ENCODE measurements at places on chromosomes 16 and 17. TPM values are rescaled to one million over a fixed set of nuclear protein-coding genes. Genes with fewer than 3 reads are reported as not detected.

- no peak for DNase-seq
Observed at GRCh38 chr16:23668873-23669272, 9.8 kb upstream of the PLK1 start.

DNA sequence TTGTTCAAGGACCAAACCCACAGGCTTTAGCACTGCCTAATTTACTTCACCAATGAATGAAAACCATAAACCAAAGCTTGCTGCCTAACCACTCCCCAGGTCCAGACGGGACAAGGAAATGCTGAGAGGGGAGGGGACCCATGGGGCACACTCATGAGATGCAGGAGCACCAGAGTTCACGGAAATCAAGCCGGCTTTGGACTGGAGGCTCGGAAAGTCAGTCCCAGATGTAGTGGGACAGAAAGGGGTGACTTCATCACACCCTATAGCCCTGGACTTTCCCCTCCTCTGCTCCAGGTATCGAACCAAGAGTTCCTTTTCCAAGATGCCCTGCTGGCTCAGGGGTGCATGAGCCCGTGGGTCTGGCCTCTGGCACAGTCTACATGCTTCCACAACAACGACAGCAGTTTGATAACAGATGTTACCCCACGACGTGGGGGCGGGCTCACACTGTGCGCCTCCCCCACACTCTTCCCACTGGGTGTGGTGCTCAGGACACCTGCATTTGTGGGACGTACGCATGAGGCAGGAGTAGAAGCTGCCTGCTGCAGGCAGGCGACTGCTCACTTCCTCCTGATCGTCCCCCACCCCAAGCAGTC lies 63.2 kb downstream of the AMFR start:
- no peak for DNase-seq

The CMTM1 gene
- 11.5 TPM for total RNA-seq

DNA sequence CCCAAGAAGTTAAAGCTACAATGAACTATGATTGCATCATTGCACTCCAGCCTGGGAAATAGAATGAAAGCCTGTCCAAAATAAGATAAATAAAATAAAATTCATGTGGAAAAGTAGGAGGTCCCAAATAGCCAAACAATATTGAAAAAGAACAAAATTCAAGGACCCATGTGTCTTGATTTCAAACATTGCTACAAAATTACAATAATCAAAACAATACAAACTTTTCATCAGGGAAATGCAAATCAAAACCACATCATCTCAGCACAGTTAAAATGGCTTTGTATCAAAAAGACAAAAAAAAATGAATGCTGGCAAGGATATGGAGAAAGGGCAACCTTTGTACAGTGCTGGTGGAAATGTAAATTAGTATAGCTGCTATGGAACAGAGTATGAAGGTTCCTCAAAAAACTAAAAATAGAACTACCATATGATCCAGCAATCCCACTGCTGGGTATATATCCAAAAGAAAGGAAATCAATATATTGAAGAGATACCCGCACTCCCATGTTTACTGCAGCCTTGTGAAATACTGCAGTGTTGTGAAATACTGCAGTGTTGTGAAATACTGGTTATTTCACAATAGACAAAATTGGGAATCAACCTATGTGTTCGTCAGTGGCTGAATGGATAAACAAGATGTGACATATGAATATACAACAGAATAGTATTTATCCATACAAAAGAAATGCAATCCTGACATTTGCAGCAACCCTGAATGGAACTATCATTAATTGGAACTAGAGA lies 24.5 kb upstream of the ZNF287 start:
- no peak for DNase-seq

DNA sequence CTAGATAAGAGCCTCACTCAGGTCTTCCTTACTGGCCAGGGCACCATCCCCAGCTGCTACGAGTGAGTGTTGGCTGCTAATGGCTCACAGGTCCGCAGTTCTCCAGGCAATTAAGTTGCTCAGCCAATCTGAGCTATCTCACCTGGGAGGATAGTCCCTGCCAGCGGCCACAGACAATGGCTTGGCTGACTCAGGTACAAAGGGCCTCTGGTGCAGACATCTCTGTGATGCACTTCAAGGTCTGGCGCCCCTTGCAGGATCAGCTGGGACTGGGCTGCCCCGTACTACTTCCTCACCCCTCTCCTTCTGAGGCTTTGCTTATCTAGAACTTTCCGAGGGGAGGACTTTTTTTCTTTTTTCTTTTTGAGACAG lies 49.2 kb upstream of the EMP2 start:
- DNase-seq, result no peak

DNA sequence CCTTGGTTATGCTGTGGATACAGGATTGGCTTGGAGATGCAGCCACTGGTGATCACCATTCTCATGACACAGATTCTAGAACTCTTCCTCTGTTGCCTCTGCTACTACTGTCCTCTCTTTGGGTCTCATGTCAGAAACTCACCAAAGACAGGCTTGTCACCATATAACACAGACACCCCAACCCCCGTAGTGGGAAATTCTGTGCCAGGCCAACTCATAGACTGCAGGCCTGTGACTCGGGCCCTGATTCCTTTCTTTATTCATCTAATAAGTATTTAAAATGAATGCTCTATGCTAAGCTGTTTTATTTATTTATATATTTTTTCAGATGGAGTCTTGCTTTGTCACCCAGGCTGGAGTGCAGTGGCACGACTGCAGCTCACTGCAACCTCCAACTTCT lies 9.5 kb downstream of the CYB5D2 start:
- DNase-seq, result no peak

- peak; percentile 99 for DNase-seq
Observed at GRCh38 chr17:47720754-47721533, 12.1 kb upstream of the TBX21 start.

The TAX1BP3 gene
- total RNA-seq, result 23.7 TPM

DNA sequence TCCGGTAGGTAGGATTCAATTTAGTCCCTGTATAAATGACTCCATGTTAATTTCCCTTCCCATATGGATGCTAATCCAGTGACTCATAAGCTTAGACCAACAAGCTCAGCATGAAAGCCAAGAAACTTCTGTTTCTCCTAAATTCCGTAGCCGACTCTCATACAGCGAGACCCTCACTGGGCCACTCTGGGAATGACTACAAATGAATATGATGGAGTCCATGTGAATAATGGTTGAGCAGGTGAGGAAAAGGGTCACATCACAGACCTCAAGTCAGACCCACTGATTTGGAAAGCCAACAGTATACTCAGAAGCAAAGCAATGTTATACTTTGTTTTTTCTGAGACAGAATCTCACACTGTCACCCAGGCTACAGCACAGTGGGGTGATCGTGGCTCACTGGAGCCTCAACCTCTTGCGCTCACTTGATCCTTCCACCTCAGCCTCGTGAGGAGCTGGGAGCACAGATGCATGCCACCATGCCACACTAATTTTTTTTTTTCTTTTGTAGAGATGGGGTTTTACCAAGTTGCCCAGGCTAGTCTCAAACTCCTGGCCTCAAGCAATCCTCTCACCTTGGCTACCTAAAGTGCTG lies 14.6 kb downstream of the RSL1D1 start:
- no peak for DNase-seq

- DNase-seq, result no peak
Observed at GRCh38 chr16:89147085-89147817, 24.3 kb upstream of the CDH15 start.

The ZSCAN10 gene
- total RNA-seq, result 0.19 TPM

DNA sequence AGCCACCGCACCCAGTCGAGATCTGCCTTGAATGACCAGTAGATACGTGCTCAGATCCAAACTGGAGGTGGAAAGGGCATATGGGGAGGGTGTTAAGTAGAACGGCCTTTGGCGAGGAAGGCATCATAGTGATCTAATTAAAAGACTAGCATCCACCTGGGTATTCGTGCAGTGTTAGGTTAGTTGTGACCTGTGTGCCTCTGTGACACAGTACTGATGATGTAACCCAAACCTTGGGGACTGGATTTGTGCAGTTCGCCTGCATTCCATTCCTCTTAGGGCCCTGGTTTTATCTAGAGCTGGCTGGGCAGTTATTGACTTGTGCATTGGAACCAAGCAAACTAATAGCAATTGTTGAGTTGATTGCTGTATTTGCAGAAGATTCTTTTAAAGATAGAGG lies 47.9 kb downstream of the SNX29 start:
- no peak for DNase-seq

- DNase-seq, result peak; percentile 35
Observed at GRCh38 chr16:88451586-88452481, 1.2 kb upstream of the ZFPM1 start.

The OR3A3 gene
- total RNA-seq, result not detected

The SLC13A2 gene
- not detected for total RNA-seq

The PTX4 gene
- total RNA-seq, result not detected

DNA sequence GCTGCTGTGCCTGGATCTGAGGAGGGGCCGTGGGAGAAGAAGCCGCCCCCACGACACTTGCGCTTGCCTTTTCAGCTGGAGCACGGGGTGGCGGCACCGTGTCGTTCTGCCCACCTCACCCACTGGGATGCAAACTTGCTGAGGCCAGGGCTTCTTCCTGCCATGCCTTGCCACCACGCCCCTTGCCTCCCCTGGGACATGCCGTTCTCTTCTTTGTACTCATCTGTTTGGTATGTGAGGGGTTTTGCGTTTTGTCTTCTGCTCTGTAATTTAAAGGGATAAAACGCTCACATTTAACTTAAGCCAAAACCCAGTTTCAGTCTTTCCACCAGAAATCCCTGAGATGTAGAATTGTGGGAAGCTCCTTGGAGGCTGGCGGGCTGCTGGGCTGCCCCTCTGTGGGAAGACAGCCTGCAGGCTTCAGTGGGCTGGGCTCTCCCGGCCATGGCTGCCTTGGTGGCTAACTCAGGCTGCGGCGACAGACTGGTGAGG lies 180.2 kb downstream of the RPTOR start:
- no peak for DNase-seq

DNA sequence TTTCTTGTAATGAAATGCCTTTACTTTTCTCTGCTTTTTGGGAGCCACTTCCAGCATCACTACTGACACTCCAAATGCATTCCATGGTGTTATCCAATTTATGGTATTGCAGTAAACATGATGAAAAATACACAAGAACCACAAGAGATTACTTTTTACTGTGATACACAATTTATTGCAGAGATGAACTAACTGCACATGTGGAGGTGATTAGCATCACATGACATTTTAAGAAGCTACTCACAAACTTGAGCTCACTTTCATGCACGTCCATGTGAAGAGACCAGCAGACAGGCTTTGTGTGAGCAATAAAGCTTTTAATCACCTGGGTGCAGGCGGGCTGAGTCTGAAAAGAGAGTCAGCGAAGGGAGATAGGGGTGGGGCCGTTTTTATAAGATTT lies 780.5 kb upstream of the GOT2 start:
- DNase-seq, result no peak

The TP53TG3C gene
- not detected for total RNA-seq

GRCh38 chr17:50482516-50482915 lies 3.9 kb downstream of the RSAD1 start:
- DNase-seq, result peak; percentile 88

GRCh38 chr17:3735515-3735914 lies 11.8 kb downstream of the HASPIN start:
- DNase-seq, result no peak

GRCh38 chr17:330993-331701 lies 21.5 kb downstream of the RPH3AL start:
- DNase-seq, result peak; percentile 22

DNA sequence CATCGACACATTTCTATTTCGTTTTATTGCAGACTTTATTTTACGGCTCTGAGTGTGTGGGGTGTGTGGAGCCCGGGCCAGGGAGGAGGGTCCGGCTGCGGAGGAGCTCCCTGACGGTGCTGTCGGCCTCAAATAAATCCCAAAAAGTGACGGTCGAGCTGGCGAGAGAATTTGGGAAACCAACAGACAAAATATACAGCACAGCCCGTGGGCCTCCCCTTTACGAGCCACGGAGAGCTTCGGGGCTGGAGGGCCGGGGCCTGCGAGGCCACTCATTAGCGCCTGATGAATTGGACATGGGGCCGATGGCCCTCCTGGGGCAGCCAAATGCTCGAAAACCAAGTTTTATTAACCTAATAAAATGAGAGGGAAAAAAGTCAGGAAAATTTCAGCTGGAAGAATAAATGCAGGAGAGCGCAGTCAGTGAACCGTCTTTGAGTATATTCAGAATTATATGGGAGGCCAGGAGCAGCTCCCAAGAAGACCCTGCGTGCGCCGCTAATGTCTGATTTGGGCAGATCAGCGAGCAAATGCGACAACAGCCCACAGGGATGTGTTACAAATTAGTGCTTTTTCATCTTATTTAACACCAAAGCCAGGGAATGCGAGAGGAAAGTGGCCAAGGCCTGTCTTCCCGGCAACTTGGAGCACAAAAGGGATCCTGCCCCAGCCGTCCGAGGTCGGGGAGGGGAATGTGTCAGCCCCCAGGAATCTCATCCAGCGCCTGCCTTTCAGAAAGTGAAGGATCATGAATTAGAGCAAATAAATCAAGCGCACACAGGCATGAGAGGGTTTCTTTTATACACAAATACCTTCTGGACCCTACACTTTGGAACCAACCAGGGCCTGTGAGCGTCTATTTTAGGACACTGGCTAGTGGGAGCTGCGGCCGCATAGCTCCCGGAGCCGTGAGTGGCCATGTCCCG lies 249.1 kb downstream of the C16orf95 start:
- DNase-seq, result no peak

GRCh38 chr16:68066763-68067162 lies 18.4 kb upstream of the NFATC3 start:
- DNase-seq, result no peak

The GDPD1 gene
- total RNA-seq, result 2.9 TPM

- DNase-seq, result no peak
Observed at GRCh38 chr17:34879146-34879545, 82.1 kb downstream of the CCT6B start.

DNA sequence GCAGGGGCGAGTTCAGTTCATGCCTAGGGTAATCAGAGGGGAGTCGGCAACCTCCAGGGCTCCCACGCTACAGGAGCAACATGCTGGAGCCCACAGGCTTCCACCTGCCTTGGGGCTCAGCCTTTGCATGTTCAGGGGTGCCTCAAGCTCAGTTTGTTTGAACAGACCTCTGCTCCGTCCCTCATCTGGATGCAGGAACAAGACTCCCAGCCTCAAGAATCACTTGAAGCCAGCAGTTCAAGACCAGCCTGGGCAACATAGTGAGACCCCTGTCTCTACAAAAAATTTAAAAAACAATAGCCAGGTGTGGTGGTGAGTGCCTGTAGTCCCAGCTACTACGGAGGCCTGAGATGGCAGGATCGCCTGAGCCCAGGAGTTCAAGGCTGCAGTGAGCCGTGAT lies 4.9 kb upstream of the HSD11B2 start:
- no peak for DNase-seq

GRCh38 chr17:57819285-57819684 lies 30.6 kb downstream of the MRPS23 start:
- no peak for DNase-seq

DNA sequence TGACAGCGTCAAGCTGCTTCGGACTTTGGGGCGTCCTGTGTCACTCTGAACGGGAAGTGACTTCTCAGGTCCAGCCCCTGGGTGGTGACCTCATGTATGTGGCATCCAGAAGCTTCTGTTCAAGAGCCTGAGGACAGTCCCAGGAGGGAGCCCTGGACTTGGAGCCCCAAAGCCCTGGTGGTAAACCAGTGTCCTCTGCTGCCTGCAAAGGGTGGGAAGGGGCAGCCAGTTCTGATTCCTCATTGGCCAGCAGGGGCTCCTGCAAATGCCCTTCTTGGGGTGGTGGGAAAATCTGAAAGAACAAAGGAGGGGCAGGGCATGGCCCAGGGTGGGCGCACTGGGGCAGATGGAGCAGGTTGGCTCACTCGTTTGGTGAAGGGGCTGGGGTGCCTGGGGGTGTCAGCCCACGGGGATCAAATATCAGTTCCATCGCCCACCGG lies 1.6 kb downstream of the OSGIN1 start:
- DNase-seq, result no peak

Measured in activated CD4-positive, alpha-beta memory T cell treated with anti-CD3 and anti-CD28 coated beads for 36 hours (primary cell).